Lung (tissue), 17 donors: ENCODE measurements at places on chromosomes 1 and 21. TPM values are rescaled to one million over a fixed set of nuclear protein-coding genes. Genes with fewer than 3 reads are reported as not detected.

DNA sequence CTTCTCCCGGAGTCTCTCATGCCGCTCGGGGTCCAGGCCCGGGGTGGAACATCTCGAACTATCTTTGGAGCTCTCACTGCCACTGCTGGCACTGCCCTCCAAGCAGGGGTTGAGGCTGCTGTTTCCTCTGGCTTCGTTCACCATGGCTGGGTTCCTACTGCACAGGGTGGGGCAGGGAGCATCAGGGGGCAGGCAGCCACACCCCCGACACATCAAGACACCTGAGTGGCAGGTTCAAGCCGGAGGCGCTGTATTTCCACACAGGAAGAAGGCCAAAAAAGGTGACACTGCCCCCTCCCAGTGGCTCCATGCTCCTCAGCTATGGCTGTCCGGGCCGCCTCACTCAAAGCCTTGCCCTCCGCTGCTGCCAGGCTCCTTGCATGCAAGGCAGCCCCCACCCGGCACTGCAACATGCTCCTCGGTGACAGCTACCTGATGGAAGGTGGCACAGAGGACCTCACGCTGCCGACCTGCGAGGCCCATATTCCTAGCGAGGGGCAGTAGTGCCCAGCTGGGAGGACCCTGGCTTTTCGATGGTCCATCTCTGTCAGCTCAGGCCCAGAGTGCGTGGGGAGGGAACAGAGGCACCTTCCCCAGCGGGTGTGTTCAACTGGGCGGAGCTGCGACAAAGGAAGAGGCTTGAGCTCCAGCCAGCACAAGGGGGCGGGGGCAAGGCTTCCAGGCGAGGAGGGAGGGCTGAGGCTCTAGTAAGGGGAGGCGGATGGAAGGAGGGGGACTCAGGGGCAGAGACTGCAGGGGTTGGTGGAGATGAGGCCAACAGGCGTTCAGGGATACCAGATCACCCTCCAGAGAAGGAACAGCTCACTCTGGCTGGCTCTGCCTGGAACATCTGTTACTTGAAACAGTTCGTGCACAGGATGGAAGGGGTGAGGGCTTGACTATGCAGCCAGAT lies 2.5 kb downstream of the MTHFR start:
- peak; percentile 97 for DNase-seq

- no peak for DNase-seq
These were observed 40.8 kb downstream of the DSTYK start for GRCh38 chr1:205170532-205171269.

DNA sequence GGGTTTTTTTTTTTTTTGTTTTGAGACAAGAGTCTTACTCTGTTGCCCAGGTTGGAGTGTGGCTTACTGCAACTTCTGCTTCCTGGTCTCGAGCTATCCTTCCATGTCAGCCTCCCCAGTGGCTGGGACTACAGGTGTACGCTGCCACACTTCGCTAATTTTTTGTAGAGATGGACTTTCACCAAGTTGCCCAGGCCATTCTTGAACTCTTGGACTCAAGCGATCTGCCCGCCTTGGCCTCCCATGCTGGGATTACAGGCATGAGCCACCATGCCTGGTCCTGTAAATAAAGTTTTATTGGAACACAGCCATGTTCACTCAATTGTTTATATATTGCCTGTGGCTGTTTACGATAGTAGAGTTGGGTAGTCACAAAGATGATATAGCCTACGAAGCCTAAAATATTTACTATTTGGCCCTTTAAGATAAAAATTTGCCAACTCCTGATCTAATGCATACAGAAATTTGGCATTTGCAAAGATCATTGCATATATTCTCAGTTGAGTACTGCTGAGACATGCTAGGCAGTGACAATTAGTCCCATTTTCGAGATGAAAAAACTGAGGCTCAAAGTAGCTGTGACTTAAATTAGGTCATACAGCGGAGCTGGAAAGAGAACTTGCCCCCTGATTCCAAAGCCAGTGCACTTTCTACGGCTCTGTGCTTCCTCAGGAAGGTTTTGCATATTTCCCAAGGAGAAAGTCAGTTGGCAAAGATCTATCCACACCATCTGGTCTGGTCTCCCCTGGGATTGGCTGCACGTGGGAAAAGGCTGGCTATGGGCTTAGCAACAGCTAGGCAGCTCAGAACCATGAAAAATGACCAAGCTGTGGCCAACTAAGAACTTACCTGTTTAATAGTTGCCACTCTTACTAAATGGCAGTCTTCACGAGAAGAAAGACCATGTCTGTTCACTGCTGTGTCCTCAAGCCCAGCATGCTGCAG lies 19.4 kb downstream of the MECR start:
- DNase-seq = no peak

GRCh38 chr1:226629896-226630550 lies 81.5 kb downstream of the STUM start:
- no peak for DNase-seq

GRCh38 chr1:234923626-234924025 lies 205.0 kb downstream of the TOMM20 start:
- no peak for DNase-seq

- no peak for DNase-seq
These were observed 353.7 kb downstream of the ADGRL2 start for GRCh38 chr1:82154219-82154970.

- no peak for DNase-seq
These were observed 395.8 kb upstream of the VAMP3 start for GRCh38 chr1:7375329-7375728.

DNA sequence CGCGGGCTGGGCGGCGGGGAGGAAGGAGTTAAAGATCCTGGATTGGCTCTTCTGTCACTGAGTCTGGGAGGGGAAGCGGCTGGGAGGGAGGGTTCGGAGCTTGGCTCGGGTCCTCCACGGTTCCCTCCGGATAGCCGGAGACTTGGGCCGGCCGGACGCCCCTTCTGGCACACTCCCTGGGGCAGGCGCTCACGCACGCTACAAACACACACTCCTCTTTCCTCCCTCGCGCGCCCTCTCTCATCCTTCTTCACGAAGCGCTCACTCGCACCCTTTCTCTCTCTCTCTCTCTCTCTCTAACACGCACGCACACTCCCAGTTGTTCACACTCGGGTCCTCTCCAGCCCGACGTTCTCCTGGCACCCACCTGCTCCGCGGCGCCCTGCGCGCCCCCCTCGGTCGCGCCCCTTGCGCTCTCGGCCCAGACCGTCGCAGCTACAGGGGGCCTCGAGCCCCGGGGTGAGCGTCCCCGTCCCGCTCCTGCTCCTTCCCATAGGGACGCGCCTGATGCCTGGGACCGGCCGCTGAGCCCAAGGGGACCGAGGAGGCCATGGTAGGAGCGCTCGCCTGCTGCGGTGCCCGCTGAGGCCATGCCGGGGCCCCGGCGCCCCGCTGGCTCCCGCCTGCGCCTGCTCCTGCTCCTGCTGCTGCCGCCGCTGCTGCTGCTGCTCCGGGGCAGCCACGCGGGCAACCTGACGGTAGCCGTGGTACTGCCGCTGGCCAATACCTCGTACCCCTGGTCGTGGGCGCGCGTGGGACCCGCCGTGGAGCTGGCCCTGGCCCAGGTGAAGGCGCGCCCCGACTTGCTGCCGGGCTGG lies at the start of gene NPR1:
TSS of gene NPR1 (plus strand) at position 170 of the 818 bp plus-strand sequence. CDS start at position 591, 421 bp downstream.
- peak; percentile 52 for DNase-seq

- DNase-seq = peak; percentile 84
These were observed 65.3 kb downstream of the ZNF697 start for GRCh38 chr1:119582801-119583200.

DNA sequence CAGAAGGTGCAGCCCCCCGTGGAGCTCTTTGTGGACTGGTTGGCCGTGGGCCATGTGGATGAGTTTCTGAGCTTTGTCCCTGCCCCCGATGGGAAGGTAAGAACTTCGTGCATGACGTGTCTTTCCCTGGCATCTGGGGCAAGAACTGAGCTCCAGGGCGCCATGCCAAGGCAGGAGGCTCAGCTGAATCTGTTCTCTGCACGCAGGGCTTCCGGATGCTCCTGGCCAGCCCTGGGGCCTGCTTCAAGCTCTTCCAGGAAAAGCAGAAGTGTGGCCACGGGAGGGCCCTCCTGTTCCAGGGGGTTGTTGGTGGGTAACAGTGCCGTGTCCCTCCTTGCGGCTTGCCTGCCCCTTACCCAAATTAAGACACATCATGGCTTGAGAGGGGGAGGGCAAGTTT lies 27.7 kb downstream of the PADI3 start:
- no peak for DNase-seq

- no peak for DNase-seq
These were observed 146.0 kb upstream of the IVNS1ABP start for GRCh38 chr1:185463011-185463410.

DNA sequence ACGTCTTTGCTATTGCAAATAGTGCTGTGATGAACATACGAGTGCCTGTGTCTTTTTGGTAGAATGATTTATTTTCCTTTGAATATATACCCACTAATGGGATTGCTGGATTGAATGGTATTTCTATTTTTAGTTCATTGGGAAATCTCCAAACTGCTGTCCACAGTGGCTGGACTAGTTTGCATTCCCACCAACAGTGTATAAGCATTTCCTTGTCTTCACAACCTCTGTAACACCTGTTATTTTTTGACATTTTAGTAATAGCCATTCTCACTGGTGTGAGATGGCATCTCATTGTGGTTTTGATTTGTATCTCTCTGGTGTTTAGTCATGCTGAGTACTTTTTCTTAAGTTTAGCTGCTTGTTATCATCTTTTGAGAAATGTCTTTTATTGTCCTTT lies 215.0 kb downstream of the FMN2 start:
- no peak for DNase-seq

DNA sequence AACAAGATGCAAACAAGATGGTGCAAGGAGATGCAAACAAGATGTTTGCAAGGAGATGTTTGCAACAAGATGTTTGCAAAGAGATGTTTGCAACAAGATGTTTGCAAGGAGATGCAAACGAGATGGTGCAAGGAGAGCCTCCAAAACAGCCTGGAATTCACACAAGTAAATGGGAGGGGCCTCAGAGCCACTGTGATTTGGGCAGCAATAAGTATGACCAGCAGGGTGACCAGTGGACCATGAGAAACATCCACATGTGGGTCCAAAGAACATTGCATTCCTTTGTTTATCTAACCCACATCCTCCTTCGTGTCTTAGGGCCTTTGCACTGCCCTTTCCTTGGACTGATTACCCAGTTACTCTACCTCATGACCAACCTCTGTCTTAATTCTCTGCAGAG lies 162.9 kb downstream of the PLPP3 start:
- no peak for DNase-seq

DNA sequence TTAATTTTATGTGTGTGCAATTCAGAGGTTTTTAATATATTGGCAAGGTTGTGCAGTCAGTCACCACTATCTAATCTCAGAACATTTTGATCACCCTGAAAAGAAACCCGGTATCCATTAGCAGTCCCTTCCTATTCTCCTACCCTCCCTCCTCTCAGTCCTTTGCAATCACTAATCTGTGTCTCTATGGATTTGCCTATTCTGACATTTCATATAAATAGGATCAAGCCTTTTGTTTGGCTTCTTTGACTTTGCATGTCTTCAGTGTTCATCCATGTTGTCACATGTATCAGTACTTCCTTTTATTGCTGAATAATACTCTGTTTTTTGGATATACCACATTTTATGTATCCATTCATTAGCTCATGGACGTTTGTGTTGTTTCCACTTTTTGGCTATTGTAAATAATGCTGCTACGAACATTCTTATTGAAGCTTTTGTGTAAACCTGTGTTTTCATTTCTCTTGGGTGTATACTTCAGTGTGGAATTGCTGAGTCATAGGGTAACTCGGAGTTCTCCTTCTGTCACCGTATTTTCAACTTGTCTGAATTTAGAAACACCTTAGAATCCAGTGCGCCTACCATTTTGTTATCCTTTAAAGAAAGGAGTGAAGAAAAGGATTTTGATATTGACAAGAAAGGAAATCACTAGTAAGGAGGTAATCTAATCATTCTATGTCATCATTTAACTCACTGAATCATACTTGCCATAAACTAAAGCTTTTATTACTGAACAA lies 3.4 kb downstream of the CEP85 start:
- DNase-seq = no peak

DNA sequence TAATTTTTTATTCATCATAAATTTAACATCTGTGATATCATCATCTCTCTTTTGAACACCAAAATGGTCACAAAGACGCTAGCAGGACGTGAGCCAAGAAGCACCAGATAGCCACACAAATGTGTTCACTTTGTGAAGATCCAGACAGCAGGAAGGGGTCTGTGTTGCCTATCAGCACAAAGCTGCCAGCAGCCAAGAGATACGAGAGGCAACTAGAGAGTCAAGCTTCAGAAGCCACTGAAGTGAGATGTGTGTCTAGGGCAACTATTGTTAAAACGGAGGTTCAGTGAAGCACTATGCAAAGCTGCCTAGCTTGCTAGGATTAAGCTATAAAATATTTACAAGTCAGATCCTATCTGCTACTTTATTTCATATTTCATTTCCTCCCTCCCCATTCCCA lies 45.3 kb downstream of the NDC1 start:
- no peak for DNase-seq

GRCh38 chr1:31763671-31764311 lies 349 bp downstream of the ADGRB2 start:
- DNase-seq = no peak

- no peak for DNase-seq
These were observed 15.5 kb upstream of the SLC2A5 start for GRCh38 chr1:9084906-9085305.

DNA sequence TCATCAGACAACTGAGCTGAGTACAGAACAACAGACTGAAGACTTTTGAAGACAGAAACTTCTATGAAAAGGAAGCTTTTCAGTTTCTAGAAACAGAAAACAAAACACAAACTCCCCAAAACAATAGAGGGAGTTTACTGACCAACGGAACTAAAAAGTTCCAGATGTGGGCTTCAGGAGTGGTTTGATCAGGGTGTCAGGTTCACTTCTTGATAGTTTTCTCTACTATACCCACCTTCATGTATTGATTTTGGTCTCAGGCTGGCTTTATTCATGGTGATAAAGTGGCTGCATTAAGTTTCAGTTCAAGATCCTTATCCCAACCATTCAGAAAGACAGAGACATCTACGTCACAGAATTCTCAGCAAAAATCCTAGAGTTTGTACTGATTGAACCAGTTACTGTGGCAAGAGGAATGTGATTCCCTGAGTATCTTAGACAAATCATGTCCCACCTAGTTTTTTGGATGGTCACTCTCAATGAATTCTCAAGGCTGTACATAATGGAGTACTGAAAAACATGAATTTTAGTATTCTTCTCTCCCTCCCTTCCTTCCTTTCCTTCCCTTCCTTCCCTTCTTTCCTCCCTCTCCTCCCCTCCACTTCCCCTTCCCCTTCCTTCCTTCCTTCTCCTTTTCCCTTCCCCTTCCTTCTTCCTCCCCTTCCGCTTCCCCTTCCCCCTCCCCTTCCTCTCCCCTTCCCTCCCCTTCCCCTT lies 680.5 kb downstream of the PTPRU start:
- DNase-seq = no peak

- DNase-seq = no peak
These were observed 27.9 kb downstream of the OVAAL start for GRCh38 chr1:180586671-180587155.

Gene MYBPHL
- total RNA-seq = 1.7 TPM

Gene OPTC
- not detected for total RNA-seq

Gene GLRX2
- 18.7 TPM for total RNA-seq

Gene CD5L
- total RNA-seq = 6.1 TPM

Gene CFAP45
- total RNA-seq = 13.6 TPM

Gene GPATCH4
- total RNA-seq = 30.6 TPM

Gene KCNJ9
- total RNA-seq = not detected

Gene KLHL21
- 31.3 TPM for total RNA-seq

Gene ATAD3C
- total RNA-seq = 0.60 TPM

Gene MRPS15
- 76.6 TPM for total RNA-seq

Gene BRDT
- total RNA-seq = not detected
